A549 treated with CORT108297 at 1 μM for 4 hours (cell line): ENCODE measurements at places on chromosomes 3 and 15. TPM values are rescaled to one million over a fixed set of nuclear protein-coding genes. Genes with fewer than 3 reads are reported as not detected.

PPM1M gene
- total RNA-seq = 4.7 to 6.1 TPM (median 5.1 TPM) in 5 replicates

ANO10 gene
- 18.3 to 20.6 TPM (median 19.9 TPM) in 5 replicates for total RNA-seq

LAMB2 gene
- 80.0 to 111 TPM (median 107 TPM) in 5 replicates for total RNA-seq

CRABP1 gene
- 1.6 to 2.3 TPM (median 1.8 TPM) in 5 replicates for total RNA-seq

BMF gene
- total RNA-seq = 1.1 to 1.7 TPM (median 1.5 TPM) in 5 replicates

DUOX2 gene
- 0.03 to 0.13 TPM (median 0.06 TPM) in 5 replicates for total RNA-seq

THPO gene
- 0.06 to 0.07 TPM in 2 of 5 replicates, not detected in the others for total RNA-seq

ERC2 gene
- total RNA-seq = 0.08 to 0.25 TPM (median 0.12 TPM) in 4 of 5 replicates, not detected in the other

MYZAP gene
- total RNA-seq = 0.69 to 1.2 TPM (median 0.93 TPM) in 5 replicates

FEZF2 gene
- total RNA-seq = not detected in 5 replicates

CCDC39 gene
- not detected in 5 replicates for total RNA-seq

CAPN3 gene
- total RNA-seq = 0.21 to 0.32 TPM (median 0.29 TPM) in 5 replicates

GUCA1C gene
- not detected in 5 replicates for total RNA-seq

CHRNA5 gene
- 32.6 to 37.8 TPM (median 34.6 TPM) in 5 replicates for total RNA-seq

CD200R1 gene
- total RNA-seq = 0.03 to 0.14 TPM (median 0.08 TPM) in 5 replicates

BOC gene
- 4.8 to 7.7 TPM (median 7.0 TPM) in 5 replicates for total RNA-seq

PRKCD gene
- 20.9 to 28.6 TPM (median 27.2 TPM) in 5 replicates for total RNA-seq

SPINK8 gene
- total RNA-seq = not detected in 5 replicates

MYH15 gene
- total RNA-seq = 0.17 to 0.26 TPM (median 0.19 TPM) in 5 replicates

ESYT3 gene
- total RNA-seq = 0.63 to 1.2 TPM (median 0.85 TPM) in 5 replicates

CP gene
- total RNA-seq = 3.8 to 8.1 TPM (median 5.3 TPM) in 5 replicates

TTLL13 gene
- total RNA-seq = 0.07 to 0.36 TPM (median 0.09 TPM) in 5 replicates

XCR1 gene
- not detected in 5 replicates for total RNA-seq

MKRN2OS gene
- total RNA-seq = not detected in 5 replicates

ZIC4 gene
- total RNA-seq = not detected in 5 replicates

NR1I2 gene
- total RNA-seq = not detected in 5 replicates

ERICH6 gene
- 0.18 TPM in 1 of 5 replicates, not detected in the others for total RNA-seq

SKOR1 gene
- total RNA-seq = 0.02 to 0.05 TPM (median 0.04 TPM) in 4 of 5 replicates, not detected in the other

INAFM2 gene
- 5.0 to 5.8 TPM (median 5.6 TPM) in 5 replicates for total RNA-seq

NAALADL2 gene
- 0.14 to 0.42 TPM (median 0.20 TPM) in 4 of 5 replicates, not detected in the other for total RNA-seq

CA12 gene
- 148 to 171 TPM (median 161 TPM) in 5 replicates for total RNA-seq

ALDH1L1 gene
- total RNA-seq = 0.14 to 0.36 TPM (median 0.17 TPM) in 5 replicates

SOX14 gene
- not detected in 5 replicates for total RNA-seq

TMEM266 gene
- 0.05 to 0.13 TPM (median 0.09 TPM) in 4 of 5 replicates, not detected in the other for total RNA-seq

ZNF385D gene
- total RNA-seq = 0.01 to 0.05 TPM (median 0.02 TPM) in 3 of 5 replicates, not detected in the others

GOLGA6A gene
- total RNA-seq = 0.05 to 0.10 TPM (median 0.06 TPM) in 4 of 5 replicates, not detected in the other
